ENCODE measurements at places on chromosomes 11 and 22.

DNA sequence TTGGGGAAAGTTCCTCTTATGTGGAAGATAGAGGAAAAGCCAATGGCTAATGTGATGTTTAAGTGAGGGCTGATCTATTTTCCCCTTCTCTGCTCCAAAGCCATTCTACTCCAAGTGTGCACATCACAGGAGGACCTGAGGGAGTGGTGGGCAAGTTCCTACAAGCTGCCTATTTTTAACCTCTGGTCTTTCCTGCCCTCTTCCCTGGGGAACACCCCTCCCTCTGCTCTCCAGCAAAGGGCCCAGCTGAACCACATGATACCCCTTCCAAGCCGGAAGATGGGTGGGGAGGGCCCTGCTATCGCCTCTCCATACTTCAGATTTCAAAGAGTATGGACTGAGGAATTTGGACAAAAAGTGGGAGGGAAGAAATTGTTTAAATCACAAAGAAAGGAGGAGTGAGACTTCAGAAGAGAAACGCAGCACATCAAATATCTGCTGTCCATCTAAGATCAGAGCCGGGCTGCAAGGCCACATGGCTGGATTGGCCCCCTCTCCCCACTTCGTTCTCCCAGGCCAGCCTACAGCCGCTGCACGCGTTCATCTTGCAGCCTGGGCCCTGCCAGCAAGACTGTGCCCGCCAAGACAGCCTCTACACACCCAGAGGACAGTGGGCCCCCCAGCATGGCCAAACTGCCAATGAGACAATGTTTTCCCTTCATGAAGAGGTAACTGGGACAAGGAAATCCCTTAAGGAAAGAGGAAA lies 77.5 kb downstream of the MICAL3 start:
- DNase-seq: no peak

- no peak for DNase-seq
Observed at GRCh38 chr11:27188696-27189095, 148.1 kb downstream of the BBOX1 start.

GRCh38 chr22:19900707-19901436 lies 40.7 kb upstream of the COMT start:
- DNase-seq: no peak

GRCh38 chr11:1178906-1179305 lies 21.2 kb downstream of the MUC5AC start:
- no peak for DNase-seq

DNA sequence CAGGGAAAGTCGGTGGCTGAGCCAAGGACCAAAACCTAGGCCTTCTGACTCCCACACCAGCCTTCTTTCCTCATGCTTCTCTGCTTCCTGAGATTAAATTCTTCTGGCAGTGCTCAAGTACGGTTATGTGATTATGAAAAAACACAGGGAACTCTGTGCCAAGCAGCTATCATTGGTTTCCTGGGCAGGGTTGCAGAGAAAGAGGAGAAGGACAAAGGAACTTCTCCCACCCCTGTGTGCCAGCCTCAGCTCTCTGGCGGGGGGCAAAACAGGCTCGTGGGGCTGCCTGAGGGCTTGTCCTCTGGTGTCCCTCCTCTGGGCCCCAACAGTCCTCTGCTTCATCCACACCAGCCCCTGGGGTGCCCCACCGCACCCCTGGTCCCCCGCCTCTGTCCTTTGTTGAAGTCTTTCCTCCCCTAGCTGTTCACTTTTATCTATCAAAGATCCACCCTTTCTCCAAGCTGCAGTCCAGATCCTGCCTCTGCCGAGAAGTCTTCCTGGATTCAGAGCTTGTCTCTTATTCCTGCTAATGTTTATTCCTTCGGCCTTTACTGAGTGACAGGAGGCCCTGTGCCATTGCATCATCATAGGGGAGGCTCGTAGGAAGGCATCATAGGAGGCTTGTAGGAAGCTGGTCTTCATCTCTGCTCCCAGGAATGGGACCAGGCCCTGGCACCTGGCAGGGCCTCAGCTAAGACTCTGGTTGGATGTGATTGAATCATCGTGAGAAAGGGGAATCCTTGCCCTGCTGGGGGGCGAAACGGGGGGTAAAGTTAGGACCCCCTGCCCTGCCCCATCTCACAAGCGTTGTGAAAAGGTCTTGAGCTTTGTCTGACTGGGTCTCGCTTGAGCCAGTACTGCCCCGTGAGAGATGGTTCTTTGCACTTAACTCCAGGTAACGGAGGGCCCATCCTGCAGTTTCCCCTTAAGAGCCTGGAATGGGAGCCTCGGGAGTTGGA lies 11.5 kb upstream of the FTH1 start:
- DNase-seq: no peak

GRCh38 chr11:133559382-133559781 lies 27.1 kb upstream of the OPCML start:
- no peak for DNase-seq

DNA sequence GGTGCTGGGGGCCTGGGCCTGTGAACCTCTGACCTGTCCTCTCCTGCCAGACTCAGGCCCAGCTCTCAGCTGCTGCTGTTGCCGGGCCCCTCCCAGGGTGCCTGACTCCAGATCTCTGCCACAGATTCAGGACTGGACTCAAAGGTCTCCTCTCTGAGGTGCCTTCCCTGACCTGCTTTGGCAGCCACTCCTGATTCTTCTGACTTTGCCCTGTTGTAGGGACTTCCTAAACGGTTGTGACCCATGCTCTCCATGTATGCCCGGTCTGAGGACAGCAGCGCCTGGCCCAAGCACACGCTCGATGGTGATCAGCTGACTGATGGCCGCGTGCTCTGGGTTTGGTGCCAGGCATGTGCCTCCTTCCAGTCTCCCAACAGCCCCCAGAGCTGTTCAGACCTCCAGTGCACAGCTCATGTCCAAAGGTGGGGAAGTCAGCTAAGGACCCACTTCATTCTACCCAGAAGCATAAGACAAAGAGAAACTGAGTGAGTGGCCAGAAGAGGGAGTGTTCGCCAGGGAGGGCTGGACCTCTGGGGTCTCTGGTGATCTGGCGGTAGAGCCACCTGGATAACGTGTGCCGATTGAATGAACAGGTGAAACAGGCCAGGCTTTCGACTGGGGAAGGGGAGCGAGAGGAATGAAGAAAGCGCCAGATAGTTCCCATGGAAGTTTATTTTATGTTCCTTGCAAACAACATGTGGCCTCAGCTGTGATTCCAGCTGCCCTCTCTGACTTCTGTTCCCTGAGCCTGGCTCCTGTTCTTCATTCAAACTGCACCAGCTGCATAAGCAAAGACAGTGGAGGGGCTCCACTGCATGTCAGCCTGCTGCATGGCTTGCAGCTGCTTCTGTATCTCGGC lies 8.1 kb upstream of the TOP3B start:
- DNase-seq: no peak

DNA sequence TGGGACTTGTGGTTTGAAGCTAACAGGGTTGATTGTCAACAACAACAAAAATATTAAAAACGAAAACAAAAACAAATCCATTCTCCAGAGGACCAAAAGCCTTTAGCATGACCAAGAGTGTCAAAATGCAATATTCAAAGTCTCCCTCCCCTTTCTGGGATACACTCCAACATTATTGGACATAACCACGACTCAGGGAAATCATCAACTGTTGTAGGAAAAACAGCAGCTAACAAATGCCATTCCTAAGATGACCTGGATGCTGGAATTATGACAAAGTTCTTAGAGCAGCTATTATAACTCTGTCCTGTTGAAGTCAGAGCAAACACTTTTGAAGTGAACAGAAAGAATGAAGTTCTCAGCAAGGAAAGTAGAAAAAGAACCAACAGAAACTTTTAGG lies 143.0 kb downstream of the TMEM135 start:
- DNase-seq: no peak

DNA sequence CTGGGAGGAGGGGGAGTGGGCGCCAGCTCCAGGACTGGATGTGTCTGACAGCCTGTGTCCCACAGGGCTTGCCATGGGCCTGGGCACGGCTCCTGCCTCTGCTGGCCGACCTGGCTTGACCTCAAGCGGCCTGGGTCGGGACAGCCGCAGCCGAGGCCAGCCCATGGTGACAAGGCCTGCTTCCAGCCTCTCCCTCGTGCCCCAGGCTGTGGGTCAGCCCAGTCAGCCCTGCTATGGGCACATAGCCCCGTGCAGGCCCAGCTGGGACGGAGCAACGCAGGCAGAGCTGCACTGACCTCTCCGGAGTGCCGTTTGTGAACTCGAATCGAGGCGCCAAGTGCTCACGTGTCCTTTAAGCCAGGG lies 17.9 kb downstream of the OSBPL5 start:
- no peak for DNase-seq

- DNase-seq: no peak
Observed at GRCh38 chr11:32256466-32256865, 165.6 kb downstream of the RCN1 start.

DNA sequence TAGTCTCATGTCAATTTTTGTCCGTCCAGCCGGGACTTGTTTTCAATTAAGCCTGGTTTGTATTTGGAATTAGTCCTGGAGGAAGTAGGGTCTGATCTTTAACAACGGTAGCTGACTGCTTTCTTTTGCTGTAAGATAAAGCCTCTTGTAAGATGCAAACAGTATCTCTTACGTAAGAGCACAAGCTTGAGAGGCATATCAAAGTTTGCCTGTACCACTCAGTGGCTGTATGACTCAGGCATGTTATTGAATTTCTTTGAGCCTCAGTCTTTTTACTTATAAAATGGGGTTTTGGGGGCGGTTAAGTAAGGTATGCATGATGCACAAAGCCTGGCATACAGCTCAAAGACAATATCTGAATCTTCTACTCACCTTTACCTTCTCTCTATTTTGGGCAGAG lies 198.4 kb upstream of the NARS2 start:
- no peak for DNase-seq

DNA sequence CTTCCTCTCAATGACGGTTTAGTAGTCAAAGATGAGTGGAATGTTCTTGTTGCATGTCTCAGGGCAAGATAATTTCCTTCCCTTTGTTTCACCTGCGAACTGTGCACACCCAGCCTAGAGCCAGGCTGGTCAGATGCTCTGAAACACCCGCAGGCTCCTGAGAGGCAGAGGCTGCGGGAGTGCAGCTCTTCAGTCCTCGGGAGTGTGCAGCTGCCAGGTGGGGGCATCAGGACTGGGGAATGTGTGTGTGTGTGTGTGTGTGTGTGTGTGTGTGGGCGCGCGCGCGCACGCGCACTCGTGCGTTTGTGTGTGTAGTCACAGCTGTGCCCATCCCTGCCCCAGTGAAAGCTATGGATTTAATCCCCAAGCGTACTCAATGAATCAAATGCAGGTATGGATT lies 136.2 kb upstream of the NTM start:
- no peak for DNase-seq
